ENCODE measurements at places on chromosomes 5 and 9.

DNA sequence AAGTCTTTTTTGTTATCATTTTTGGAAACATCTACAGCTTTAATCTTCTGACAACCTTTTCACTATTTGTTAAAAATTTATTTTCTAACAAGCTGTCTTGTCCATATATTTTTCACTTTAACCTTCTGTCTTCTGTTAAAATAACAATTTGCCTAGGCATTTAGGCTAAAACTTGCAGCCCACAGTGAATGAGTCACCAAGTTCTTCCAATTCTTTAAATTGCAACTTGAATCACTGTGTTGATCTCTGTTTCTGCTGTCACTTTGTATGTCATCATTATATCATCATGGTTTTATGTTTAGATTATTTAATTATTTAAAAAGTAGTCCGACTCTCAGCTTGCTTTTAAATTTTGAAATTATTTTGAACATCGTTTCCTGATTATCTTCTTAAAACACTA is 473.8 kb upstream of the PTPRD start:
- no peak for DNase-seq

DNA sequence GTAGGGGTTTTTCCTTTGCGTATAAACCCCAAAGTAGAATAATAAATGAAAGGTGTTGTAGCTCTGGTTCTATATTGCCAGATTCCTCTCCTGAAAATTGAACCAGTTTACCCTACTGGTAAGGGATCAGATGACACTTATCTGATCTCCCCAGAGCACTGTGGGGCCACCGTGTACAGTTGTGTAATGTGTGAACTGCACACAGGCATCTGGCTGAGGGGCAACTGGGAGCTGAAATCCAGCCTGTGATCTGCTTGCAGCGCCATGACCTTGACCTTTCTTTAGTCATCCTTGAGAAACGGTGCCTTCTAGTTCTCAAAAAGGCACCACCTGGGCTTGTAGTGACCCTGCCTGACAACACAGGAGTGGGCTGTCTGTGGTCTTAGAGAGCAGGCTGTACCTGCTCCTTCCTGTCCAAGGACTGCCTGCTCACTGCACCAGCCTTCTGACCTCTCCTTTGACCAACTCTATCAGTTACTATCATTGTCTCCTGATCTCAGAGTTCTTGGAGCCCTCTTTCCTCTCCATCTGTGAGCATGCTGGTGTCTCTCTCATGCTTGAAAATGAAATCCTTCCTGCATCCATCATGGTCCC is 40.2 kb downstream of the PDE6A start:
- no peak for DNase-seq

DNA sequence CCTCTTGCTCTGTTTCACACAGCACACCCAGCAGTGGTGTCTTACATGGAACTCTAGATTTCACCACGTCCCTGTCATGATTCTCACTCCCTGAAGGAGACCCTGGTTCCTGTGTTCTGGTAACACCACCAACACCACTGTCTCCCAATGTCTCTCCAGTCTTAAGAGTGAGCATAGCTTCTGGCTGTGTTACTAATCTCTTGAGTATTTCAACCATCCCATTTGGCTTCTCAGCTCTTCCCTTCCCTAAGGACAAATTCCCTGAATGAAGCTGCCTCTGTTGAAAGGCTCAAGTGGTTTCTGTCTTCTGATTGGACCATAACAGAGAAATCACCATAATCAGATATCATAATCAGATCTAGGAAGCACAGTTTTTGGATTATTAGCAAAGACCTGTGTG is 311.8 kb downstream of the DNAH5 start:
- no peak for DNase-seq

GRCh38 chr9:114093761-114094505 is 5.2 kb downstream of the KIF12 start:
- DNase-seq: no peak

- DNase-seq: no peak
Measured at GRCh38 chr9:80025131-80025530, 453.4 kb downstream of the TLE4 start.

DNA sequence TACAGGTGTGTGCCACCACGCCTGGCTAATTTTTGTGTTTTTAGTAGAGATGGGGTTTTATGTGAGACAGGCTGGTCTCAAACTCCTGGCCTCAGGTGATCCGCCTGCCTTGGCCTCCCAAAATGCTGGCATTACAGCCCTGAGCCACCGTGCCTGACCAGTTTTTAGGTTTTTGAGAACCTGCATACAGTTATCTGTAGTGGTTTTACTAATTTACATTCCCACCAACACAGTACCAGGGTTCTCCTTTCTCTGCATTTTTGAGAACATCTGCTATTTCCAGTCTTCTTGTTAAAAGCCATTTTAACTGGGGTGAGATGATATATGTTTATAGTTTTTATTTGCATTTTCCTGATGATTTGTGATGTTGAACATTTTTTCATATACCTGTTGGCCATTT is 12.8 kb downstream of the DMXL1 start:
- no peak for DNase-seq

DNA sequence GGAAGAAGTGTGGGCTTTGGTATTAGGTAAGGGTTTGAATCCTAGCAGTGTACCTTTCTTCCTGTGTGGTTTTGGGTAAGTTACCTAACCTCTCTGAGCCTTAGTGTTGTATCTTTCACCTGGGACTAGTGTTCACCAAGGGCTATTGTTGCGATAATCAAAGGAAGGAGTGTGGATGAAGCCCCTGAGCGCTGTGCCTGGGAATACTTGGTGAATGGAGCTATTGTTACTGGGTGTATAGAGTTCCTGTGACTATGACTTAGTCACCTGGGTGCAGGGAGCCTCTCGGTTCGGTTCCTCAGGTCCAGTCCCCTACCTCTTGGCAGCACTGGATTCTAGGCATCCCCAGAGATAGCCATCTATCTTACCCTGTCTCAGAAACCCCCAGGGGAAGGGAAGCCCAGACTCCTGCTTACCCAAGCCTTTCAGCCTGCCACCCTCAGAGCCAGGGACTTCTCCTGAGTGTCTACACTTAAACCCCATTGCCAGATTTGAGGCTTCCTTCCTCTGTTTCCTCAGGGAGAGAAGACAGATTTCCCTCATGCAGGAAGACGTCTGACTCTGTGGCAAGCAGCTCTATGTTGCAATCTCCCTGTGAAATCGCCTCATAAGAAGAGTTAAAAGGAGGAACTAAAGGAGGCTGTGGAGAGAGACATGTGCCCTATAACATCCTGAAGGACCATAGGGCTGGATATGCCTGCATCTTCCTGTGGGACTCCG is 181.0 kb upstream of the PITX1 start:
- no peak for DNase-seq

DNA sequence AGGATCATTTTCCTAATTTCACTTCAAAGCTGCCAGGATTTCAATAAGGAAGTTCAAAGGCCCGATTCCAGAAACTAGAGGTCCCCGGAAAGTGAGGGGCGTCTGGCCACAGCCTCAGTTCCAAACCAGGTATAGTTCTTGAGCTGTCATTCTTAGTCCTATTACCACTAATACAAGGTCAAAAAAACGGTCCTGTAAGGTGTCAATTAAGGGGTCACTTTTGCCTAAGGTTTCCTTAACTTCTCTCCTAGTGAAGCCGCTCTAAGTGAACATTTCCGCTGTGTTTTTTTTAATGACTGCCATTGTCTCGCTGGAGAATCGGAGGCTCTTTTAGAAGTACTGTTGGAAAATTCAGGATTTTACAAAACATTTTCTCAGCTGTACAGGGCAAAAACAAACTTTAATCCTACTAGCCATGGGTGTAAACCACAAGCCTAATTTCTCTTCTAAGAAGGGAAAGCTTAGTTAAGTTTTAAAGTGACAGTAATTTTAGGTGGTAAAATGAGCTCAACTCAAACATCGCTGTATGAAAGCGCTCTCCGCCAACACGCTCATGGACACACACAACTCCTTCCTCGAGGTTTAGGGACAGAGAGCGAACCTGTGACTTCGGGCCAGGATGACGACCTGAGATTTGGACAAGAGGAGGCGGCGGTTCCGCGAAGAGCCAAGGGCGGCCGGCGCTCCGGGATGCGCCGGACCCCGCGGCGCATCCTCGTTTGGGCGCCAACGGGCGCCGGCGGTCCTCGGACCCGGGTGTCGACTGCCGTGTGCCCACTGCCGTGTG is 76.7 kb upstream of the IFNE start:
- DNase-seq: no peak

GRCh38 chr9:93369686-93370085 is 81.8 kb upstream of the FAM120A start:
- no peak for DNase-seq

GRCh38 chr5:154384480-154385235 is 61.1 kb upstream of the SAP30L start:
- DNase-seq: no peak

GRCh38 chr5:159106193-159106568 is 6.5 kb upstream of the EBF1 start:
- no peak for DNase-seq

DNA sequence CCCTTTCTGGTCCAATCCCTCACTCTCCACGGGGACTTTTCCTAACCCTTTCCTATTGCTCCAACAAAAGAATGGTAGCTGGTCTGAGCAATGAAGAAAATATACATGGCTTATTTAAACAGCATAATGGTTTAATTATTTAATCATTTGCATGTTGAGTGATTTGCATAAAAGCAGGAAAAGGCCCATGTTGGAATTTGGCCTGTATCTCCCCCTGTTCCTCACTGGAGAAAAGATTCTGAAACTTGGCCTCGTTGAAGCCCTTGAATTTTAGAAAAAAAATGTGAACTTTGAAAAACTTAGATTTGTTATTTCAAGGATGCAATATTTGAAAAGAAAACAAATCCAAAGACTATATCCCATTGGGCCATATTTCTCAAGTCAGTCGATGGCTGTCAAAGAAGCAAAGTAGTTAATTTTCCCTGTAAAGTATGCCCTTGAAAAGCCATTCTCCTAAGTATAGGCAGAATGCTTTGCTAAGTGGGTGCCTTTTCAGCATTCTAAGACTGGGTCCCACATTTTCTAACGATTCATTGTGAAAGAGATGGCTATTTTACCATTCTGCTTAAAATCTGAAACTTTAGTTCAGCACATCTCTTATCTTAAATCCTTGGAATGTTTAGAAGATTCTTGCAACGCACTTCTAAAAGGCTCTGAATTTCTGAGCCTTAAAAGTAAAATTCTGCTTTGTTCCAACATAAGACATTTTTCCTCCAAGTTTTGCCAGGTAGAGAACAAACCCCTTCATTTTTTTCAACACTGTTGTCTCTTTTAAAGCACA is 428.8 kb downstream of the ARHGEF28 start:
- DNase-seq: no peak

DNA sequence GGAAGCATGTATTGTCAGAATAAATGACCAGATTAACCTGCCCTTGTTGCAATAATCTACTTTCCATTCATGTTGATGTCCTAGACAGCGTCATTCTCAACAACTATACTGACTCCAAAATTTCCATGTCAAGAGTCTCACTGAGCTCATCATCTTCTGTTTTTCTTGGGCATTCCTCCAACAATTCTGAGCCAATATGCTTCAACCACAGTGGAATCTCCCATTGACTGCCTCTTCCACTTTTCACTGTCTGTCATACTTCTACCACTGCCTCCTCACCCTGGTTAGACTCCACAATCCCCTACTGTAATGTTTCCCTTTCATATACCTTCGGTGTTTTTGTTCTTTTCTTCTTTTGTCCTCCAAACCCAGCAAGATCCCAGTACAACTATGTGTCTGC is 162.8 kb downstream of the TLE1 start:
- DNase-seq: no peak

GRCh38 chr5:66307647-66308241 is 163.6 kb downstream of the SREK1 start:
- DNase-seq: no peak

DNA sequence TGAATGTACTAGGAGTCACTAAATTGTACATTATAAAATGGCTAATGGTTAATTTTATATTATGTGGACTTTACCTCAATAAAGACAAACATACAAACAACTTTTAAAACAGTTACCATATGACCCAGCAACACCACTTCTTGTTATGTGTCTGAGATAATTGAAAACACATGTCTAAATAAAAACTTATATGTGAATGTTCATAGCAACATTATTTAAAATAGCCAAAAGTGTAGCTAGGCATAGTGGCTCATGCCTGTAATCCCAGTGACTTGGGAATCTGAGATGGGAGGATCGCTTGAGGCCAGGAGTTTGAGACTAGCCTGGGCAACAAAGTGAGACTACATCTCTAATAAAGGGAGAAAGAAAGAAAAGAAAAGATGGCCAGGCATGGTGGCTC is 22.9 kb downstream of the SLC35A4 start:
- DNase-seq: no peak

DNA sequence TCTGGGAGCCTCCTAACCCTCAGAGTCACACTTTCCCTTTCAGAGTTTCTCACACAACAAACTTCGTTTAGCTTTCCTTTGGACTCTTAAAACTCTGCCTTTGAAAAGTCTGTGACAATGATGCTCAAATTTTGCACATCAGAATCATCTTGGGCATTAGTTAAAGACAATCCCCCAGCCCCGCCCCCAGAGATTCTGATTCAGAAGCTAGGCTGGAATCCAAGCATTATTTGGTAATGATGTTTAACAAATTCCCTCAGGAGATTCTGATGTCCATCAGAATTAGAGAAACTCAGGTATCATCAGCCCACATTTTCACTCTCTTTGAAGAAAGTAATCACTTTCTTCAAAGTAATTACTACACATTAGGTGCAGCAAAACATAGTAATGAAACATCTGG is 9.6 kb upstream of the PLPP1 start:
- DNase-seq: no peak

- DNase-seq: no peak
Measured at GRCh38 chr9:109579191-109579948, 81.3 kb upstream of the PTPN3 start.

- DNase-seq: no peak
Measured at GRCh38 chr5:162496100-162496808, 428.7 kb downstream of the GABRG2 start.

DNA sequence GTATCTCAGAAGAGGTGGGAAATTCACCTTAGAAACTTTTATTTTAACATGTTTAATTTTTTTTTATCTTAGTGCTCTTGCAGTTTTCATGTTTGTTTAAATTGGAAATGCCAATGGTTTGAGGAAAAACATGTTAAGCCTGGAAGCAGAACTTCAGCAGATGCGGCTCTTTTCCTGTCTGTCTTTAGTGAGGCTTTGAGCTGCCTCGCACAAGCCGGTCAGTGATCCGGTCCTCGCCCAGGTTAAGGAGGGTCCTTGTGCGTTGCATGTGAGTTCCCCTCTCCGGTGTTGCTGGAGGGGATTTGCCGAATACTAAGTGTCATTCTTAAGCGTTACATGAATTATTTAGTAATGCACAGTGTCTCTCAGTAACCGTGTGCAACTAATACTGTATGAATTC is 9.4 kb upstream of the PLEKHG4B start:
- DNase-seq: no peak

- no peak for DNase-seq
Measured at GRCh38 chr5:169168280-169168679, 132.7 kb downstream of the SLIT3 start.

All from stimulated activated CD8-positive, alpha-beta memory T cell treated with anti-CD3 and anti-CD28 coated beads, Interleukin-15, amount 100 ng/mL, for 24 hours (primary cell).